Activated CD4-positive, alpha-beta T cell treated with anti-CD3 and anti-CD28 coated beads for 36 hours (primary cell): ENCODE measurements at places on chromosomes 4 and X. TPM values are rescaled to one million over a fixed set of nuclear protein-coding genes. Genes with fewer than 3 reads are reported as not detected.

- no peak overlapping the region for H3K27ac ChIP-seq
- no peak for DNase-seq
- peaks cover 3% of the 10 kb centered on the region for H3K27me3 ChIP-seq
- no peak overlapping the region for H3K4me3 ChIP-seq
These were observed 166.6 kb downstream of the LDB2 start for GRCh38 chr4:16731776-16732380.

DNA sequence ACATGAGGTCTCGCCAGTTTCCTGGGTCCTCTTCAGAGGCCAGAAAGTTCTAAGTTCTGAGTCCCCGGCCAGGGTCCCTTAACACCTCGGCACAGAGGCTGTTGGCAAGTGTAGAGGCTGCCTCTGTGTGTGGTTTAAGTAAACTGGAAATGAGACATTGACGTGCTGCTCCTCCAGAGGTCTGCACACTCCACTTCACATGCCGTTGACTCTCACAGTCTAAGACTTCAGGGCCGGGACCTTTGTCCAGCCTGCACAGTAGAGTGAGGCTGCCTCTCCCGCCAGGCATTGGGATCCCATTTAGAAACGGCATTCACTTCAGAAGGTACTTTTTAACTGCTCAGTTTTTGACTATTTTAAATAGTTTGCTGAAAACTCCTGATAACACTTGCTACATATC lies 10.6 kb upstream of the TADA2B start:
- no peak overlapping the region for H3K4me3 ChIP-seq
- H3K27me3 ChIP-seq = no peaks in the 10 kb centered on the region
- DNase-seq = no peak
- H3K4me1 ChIP-seq = peaks cover 4% of the 10 kb centered on the region

- peak; percentile 38 for DNase-seq
- no peak overlapping the region for H3K4me3 ChIP-seq
- peaks cover 19% of the 10 kb centered on the region for H3K27me3 ChIP-seq
- H3K27ac ChIP-seq = no peak overlapping the region
- no peaks in the 10 kb centered on the region for H3K4me1 ChIP-seq
These were observed 17.6 kb downstream of the FGFBP1 start for GRCh38 chr4:15920723-15921591.

GRCh38 chr4:4724321-4724720 lies 135.1 kb upstream of the MSX1 start:
- H3K4me1 ChIP-seq = no peaks in the 10 kb centered on the region
- H3K27ac ChIP-seq = no peak overlapping the region
- no peak overlapping the region for H3K4me3 ChIP-seq
- DNase-seq = no peak
- peaks cover 7% of the 10 kb centered on the region for H3K36me3 ChIP-seq

- H3K27me3 ChIP-seq = peaks cover 3% of the 10 kb centered on the region
- H3K4me1 ChIP-seq = no peaks in the 10 kb centered on the region
- no peaks in the 10 kb centered on the region for H3K36me3 ChIP-seq
- H3K4me3 ChIP-seq = no peak overlapping the region
- H3K27ac ChIP-seq = no peak overlapping the region
- no peak for DNase-seq
These were observed 74.8 kb upstream of the SMARCA5 start for GRCh38 chr4:143438710-143439109.

DNA sequence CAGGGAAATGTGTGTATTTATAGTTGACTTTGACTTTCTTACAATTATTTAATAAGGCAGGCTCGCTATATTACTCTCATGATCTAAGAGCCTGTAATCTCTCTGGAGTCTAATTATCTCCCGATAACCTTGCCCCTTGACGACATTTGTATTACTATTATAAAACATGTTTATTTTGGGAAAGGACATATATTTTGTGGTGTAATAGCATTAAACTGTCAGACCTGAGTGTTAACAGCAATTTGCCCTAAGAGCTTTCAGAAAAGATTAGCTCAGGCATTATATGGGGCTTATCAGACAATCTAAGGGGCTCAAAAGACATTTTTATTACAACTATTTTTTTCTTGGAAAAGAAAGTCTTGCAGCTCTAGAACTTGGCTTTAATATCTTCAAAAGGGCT lies 427.9 kb upstream of the SLIT2 start:
- H3K27me3 ChIP-seq = no peaks in the 10 kb centered on the region
- H3K36me3 ChIP-seq = no peaks in the 10 kb centered on the region
- DNase-seq = no peak
- H3K27ac ChIP-seq = no peak overlapping the region

GRCh38 chr4:7770224-7771050 lies 169.2 kb downstream of the AFAP1 start:
- H3K4me1 ChIP-seq = peaks cover 20% of the 10 kb centered on the region
- peak overlapping the region; percentile 37 for H3K27ac ChIP-seq
- H3K36me3 ChIP-seq = peaks cover 19% of the 10 kb centered on the region
- no peaks in the 10 kb centered on the region for H3K27me3 ChIP-seq
- DNase-seq = peak; percentile 35

DNA sequence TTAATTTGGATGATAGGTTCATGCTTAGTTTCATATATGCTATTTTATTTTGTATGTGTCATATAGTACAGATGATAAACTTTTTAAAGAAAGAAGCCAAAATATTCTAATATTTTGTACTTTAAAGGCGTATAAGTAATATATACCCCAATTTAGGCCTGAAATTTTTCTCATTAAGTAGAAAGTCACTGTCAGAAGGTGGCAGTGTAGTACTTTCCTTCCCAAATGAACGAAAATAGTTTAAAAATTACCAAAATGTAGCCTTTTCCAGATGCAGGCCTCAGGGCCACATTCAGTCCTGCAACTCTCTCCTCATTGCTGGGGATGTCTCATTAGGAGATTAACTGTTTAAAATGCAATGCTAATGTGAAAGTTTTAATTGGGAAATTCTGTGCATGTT lies 1263.6 kb downstream of the C4orf33 start:
- no peak for DNase-seq
- H3K27ac ChIP-seq = no peak overlapping the region
- H3K4me1 ChIP-seq = no peaks in the 10 kb centered on the region
- no peak overlapping the region for H3K4me3 ChIP-seq
- no peaks in the 10 kb centered on the region for H3K36me3 ChIP-seq
- no peaks in the 10 kb centered on the region for H3K27me3 ChIP-seq

- H3K27me3 ChIP-seq = peaks cover 10% of the 10 kb centered on the region
- H3K36me3 ChIP-seq = no peaks in the 10 kb centered on the region
- H3K27ac ChIP-seq = no peak overlapping the region
- H3K4me1 ChIP-seq = peaks cover 1% of the 10 kb centered on the region
- no peak for DNase-seq
These were observed 92.5 kb downstream of the ANK2 start for GRCh38 chr4:113141901-113142346.

GRCh38 chr4:3393171-3393570 lies 48.6 kb upstream of the HGFAC start:
- no peaks in the 10 kb centered on the region for H3K36me3 ChIP-seq
- H3K4me1 ChIP-seq = peaks cover 1% of the 10 kb centered on the region

- H3K27me3 ChIP-seq = peaks cover 2% of the 10 kb centered on the region
- no peak for DNase-seq
- H3K36me3 ChIP-seq = no peaks in the 10 kb centered on the region
- no peaks in the 10 kb centered on the region for H3K4me1 ChIP-seq
- no peak overlapping the region for H3K27ac ChIP-seq
- H3K4me3 ChIP-seq = no peak overlapping the region
These were observed 33.0 kb downstream of the FREM3 start for GRCh38 chr4:143667461-143667860.

DNA sequence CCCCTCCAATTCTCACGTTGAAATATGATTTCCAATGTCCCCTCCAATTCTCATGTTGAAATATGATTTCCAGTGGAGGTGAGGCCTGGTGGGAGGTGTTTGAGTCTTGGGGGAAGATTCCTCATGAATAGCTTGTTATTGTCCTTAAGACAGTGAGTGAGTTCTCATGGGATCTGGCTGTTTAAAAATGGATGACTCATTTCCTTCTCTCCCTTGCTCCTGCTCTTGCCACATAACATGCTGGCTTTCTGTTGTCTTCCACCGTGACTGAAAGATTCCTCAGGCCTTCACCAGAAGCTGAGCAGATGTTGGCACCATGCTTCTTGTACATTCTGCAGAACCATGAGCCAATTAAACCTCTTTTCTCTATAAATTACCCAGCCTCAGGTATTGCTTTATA lies 346.8 kb upstream of the TECRL start:
- DNase-seq = no peak
- H3K4me1 ChIP-seq = no peaks in the 10 kb centered on the region
- no peaks in the 10 kb centered on the region for H3K36me3 ChIP-seq
- no peaks in the 10 kb centered on the region for H3K27me3 ChIP-seq

GRCh38 chrX:119655125-119655524 lies 37.8 kb downstream of the SEPTIN6 start:
- DNase-seq = peak; percentile 83
- H3K27me3 ChIP-seq = no peaks in the 10 kb centered on the region
- H3K4me3 ChIP-seq = peak overlapping the region; percentile 55
- peaks cover 39% of the 10 kb centered on the region for H3K4me1 ChIP-seq
- peaks cover 49% of the 10 kb centered on the region for H3K36me3 ChIP-seq

- H3K4me1 ChIP-seq = no peaks in the 10 kb centered on the region
- no peaks in the 10 kb centered on the region for H3K27me3 ChIP-seq
These were observed 2616.0 kb downstream of the ARAP2 start for GRCh38 chr4:33628296-33628695.

- peaks cover 23% of the 10 kb centered on the region for H3K4me1 ChIP-seq
- peak overlapping the region; percentile 65 for H3K4me3 ChIP-seq
- peak; percentile 11 for DNase-seq
- peak overlapping the region; percentile 60 for H3K27ac ChIP-seq
- no peaks in the 10 kb centered on the region for H3K36me3 ChIP-seq
These were observed 52.3 kb downstream of the C4orf51 start for GRCh38 chr4:145732001-145732815.

DNA sequence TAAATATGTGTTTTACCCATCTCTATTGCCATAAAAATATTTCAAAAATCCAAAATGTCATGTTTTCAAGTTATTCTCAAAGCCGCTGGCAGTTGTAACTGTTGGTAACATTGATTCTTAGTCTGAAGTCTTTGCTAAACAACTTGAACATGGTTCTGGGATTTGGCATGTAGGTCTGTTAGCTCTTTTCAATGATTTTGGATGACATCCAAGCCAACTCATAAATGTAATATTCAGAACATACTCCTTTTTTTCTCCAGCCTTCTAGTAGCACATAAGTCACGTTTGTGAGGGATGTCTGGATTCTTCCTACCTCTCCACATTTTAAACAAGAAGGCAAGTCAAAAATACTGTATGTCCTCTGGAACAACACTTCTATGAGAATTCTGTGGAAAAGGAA lies 305.3 kb downstream of the PRR32 start:
- H3K4me3 ChIP-seq = no peak overlapping the region
- H3K4me1 ChIP-seq = no peaks in the 10 kb centered on the region
- no peak overlapping the region for H3K27ac ChIP-seq
- no peak for DNase-seq
- H3K36me3 ChIP-seq = no peaks in the 10 kb centered on the region

DNA sequence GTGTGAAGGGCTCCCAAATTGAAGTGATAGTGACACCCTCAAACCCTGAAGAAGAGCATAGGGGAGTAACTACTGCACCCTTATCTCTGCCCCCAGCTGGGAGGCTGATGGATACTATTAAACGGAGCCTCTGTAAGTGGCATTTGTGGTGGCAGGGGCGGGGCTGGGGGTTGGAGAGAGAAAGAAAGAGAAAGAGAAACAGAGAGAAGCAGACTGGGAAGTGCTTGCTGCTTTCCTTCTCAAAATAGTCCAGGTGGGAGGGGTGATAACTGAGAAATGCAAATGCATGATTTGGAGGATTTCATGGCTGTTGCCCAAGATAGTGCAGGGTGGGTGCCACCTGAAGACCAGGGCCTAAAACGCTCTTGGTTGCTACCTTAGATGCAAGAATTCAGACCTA lies 253.5 kb upstream of the GATB start:
- H3K4me3 ChIP-seq = no peak overlapping the region
- peak overlapping the region; percentile 26 for H3K27ac ChIP-seq
- no peaks in the 10 kb centered on the region for H3K27me3 ChIP-seq
- peak; percentile 62 for DNase-seq
- H3K4me1 ChIP-seq = peaks cover 49% of the 10 kb centered on the region

DNA sequence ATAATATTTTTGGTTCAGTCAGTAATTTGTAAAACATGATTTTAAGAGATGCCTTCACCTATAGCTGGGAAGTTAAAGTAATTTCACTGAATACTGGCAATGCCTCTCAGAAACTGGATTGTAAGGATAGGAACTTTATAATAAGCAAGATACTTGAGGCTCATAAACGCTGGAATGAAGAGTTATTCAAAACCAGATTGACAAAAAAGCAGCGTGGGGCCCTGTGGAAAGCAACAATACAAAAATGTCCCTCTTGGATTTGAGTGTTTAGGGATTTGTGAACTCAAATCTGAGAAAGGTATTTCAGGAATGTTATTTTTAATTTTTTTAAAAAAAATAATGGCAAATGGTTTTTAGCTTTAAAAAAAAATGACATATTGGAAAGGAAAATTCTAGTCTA lies 94.6 kb downstream of the ANK2 start:
- H3K27me3 ChIP-seq = peaks cover 8% of the 10 kb centered on the region
- no peak for DNase-seq
- H3K36me3 ChIP-seq = no peaks in the 10 kb centered on the region
- peaks cover 3% of the 10 kb centered on the region for H3K4me1 ChIP-seq
- no peak overlapping the region for H3K27ac ChIP-seq
- H3K4me3 ChIP-seq = no peak overlapping the region

- H3K27me3 ChIP-seq = no peaks in the 10 kb centered on the region
- no peak overlapping the region for H3K4me3 ChIP-seq
- H3K36me3 ChIP-seq = peaks cover 4% of the 10 kb centered on the region
These were observed 69.3 kb downstream of the NBDY start for GRCh38 chrX:56798339-56798711.

DNA sequence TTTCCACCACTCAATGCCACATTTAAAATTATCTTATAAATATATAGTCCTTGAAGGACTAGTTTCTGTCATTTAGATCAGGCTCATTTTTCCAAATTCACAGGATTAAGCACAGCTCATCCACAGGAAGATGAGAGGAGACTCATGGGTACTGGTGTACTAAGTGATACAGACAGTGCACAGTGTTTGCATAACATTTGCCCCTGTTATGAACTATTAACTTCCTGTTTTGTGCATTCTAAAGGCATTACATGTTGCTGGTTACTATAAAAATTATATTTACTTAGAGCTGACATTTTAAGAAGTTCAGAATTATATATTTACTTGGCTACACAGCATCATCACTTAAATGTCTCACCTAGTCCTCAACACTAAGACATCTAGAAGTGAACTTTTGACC lies 772.0 kb downstream of the TECRL start:
- DNase-seq = no peak
- no peaks in the 10 kb centered on the region for H3K36me3 ChIP-seq
- no peaks in the 10 kb centered on the region for H3K4me1 ChIP-seq
- no peak overlapping the region for H3K4me3 ChIP-seq

Gene GPR34
- not detected for total RNA-seq

Gene RENBP
- 6.0 TPM for total RNA-seq

Gene ADAM29
- not detected for total RNA-seq

Gene PLCXD1
- 127 TPM for total RNA-seq

Gene GIMD1
- not detected for total RNA-seq

Gene ETDA
- total RNA-seq = not detected

Gene RHOXF1
- not detected for total RNA-seq

Gene PABPC1L2A
- not detected for total RNA-seq

Gene FAM13A
- 5.1 TPM for total RNA-seq

Gene CTPS2
- total RNA-seq = 7.2 TPM
